ENCODE measurements at places on chromosomes 5 and 9. TPM values are rescaled to one million over a fixed set of nuclear protein-coding genes. Genes with fewer than 3 reads are reported as not detected.
A peak's percentile ranks its signal among the peaks of the same experiment; 100 is the strongest.

C5orf58 gene
- total RNA-seq, result not detected

GRCh38 chr9:119763260-119763659 lies 394.0 kb upstream of the BRINP1 start:
- H3K4me1 ChIP-seq, result no peaks in the 10 kb centered on the region
- no peak for DNase-seq
- H3K27me3 ChIP-seq, result no peaks in the 10 kb centered on the region
- no peak overlapping the region for H3K27ac ChIP-seq
- H3K36me3 ChIP-seq, result no peaks in the 10 kb centered on the region

ZBTB5 gene
- 13.3 TPM for total RNA-seq

GRCh38 chr9:130110166-130110565 lies 56.5 kb downstream of the GPR107 start:
- no peak for DNase-seq
- H3K4me3 ChIP-seq, result no peak overlapping the region
- peaks cover 22% of the 10 kb centered on the region for H3K36me3 ChIP-seq
- H3K27ac ChIP-seq, result no peak overlapping the region
- H3K27me3 ChIP-seq, result no peaks in the 10 kb centered on the region
- peaks cover 17% of the 10 kb centered on the region for H3K4me1 ChIP-seq

AQP7 gene
- not detected for total RNA-seq

DNA sequence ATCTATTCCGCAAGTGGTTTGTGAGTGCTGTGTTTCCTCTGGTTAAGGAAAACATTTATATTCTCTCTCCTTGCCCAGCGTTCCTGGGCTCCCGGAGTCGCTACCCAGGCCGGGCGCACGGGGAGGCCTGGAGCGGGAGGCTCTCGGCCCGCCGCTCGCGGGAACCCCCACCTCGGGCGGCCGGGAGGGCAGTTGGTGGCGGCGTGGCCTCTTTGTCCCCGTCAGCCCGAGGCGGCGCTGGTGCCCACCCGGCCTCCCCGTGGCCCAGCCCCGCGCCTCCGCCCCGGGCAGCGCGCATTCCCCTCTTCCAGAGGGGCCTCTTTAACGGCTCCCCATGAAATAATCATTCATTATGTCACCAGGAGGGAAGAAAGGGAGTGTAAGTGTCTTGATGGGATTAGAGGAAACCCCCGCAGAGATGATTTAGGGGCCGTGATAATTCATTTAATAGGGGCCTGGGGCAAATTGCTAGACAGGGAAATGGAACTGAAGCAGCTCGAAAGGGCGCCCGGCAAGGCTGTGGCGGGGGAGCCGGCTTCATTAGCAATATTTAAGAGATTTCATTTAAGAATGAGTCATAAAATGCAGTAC lies 181.9 kb upstream of the TBCA start:
- H3K27ac ChIP-seq, result no peak overlapping the region
- H3K4me3 ChIP-seq, result no peak overlapping the region
- peaks cover 50% of the 10 kb centered on the region for H3K27me3 ChIP-seq
- no peak for DNase-seq
- H3K36me3 ChIP-seq, result no peaks in the 10 kb centered on the region

DNA sequence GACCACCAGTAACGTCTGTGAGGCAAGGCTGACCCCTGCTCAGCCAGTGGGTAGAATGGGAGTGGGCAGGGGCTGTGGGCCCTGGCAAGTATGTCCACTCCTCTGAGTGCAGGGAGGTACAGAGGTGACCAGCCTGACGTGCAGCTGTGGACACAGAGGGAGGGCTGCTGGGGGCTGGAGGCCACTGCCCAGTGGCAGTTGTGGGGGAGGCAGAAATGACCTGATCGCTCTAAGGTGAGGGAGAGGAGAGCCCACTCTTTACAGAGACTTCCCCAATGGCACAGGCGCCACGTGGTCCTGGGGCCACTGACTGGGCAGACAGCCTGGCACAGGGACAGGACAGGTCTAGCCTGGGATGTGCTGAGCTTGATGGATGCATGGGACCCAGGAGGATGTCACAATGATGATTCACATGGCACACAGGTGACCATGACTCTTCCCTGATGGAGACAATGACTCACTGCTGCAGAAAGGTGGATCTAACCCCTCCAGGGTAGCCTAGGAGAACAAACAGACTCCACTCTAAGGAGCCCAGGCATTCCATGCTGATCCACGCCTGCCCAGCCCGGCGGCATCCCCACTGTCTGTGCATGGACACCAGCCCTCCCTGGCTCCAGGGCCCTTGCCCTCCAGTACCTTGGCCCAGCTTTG lies 7.7 kb downstream of the LPCAT1 start:
- H3K4me1 ChIP-seq, result peaks cover 17% of the 10 kb centered on the region
- no peaks in the 10 kb centered on the region for H3K36me3 ChIP-seq
- no peaks in the 10 kb centered on the region for H3K27me3 ChIP-seq
- peak; percentile 15 for DNase-seq

- DNase-seq, result peak; percentile 87
- peak within 1 kb of the TSS; percentile 73 for H3K27ac ChIP-seq
- H3K36me3 ChIP-seq, result peaks cover 2% of the 10 kb centered on the region
- peaks cover 40% of the 10 kb centered on the region for H3K4me1 ChIP-seq
- peaks cover 33% of the 10 kb centered on the region for H3K27me3 ChIP-seq
Observed at GRCh38 chr5:178113141-178113787, at the start of gene N4BP3. Gene N4BP3 (plus strand): TSS chr5:178113532. CDS start chr5:178119584, 6,052 bp downstream.

ANXA2R gene
- 39.2 TPM for total RNA-seq

DNA sequence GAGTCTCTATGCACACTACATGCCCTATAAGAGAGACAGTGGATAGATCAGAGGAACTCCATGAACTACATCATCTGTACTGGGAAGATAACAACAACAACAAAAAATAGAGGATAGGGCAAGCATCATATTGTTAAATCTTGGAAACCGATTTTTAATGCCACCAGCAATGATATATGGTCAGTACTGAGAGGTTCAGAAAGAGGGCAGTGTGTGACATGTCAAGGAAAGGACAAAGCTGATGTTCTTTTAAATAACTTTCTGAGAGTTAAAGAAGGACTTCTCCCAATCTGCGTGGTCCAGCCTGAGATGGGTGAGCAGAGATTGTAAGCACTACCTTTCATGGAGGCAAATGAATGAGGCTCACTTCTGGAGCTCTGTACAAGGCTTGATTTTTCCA lies 62.0 kb upstream of the PHF24 start:
- no peaks in the 10 kb centered on the region for H3K36me3 ChIP-seq
- no peak overlapping the region for H3K4me3 ChIP-seq
- H3K27me3 ChIP-seq, result peaks cover 60% of the 10 kb centered on the region
- no peak overlapping the region for H3K27ac ChIP-seq

ANKRD20A1 gene
- total RNA-seq, result not detected

DNA sequence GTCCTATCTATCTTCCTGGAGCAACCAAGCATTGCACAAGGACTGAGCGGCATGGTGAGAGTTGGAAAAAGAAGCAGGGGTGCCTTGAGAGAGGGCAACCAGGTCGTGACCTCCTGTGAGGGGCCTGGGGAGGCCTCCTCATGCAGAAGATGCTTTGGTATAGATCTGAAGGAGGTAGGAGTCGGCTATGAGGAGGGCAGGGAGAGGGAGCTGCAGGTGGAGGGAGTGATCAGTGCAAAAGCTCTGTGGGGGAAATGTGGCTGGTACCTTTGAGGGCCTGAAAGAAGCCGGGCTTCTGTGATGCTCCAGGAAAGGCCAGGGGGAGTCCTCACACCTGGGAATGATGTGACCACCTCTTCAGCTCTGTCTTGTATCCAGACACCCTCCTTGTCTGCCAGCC lies 3.6 kb upstream of the SLC25A48 start:
- no peaks in the 10 kb centered on the region for H3K36me3 ChIP-seq
- no peak for DNase-seq
- peaks cover 15% of the 10 kb centered on the region for H3K27me3 ChIP-seq
- no peak overlapping the region for H3K4me3 ChIP-seq
- H3K4me1 ChIP-seq, result peaks cover 2% of the 10 kb centered on the region

PCDHGA4 gene
- 0.25 TPM for total RNA-seq

- H3K4me1 ChIP-seq, result peaks cover 3% of the 10 kb centered on the region
- peaks cover 30% of the 10 kb centered on the region for H3K27me3 ChIP-seq
- H3K36me3 ChIP-seq, result no peaks in the 10 kb centered on the region
- H3K27ac ChIP-seq, result no peak overlapping the region
Observed at GRCh38 chr5:146052780-146053179, 52.6 kb downstream of the PLAC8L1 start.

SPINK5 gene
- not detected for total RNA-seq

TLE1 gene
- 0.91 TPM for total RNA-seq

DNA sequence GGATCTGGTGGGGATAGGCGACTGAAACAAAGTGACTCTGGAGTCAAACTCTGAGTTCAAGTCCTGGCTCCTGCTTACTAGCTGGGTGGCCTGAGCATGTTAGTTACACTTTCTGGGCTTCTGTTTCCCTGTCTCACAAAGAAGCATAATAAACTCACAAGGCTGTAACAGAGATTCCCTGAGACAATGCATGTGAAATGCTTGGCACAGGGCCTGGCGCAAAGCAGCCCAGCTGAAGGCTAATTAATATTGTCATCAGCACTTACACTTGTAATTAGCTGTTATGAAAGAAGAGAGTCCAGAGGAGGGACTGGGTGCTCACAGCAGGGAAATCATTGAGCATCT lies 64.1 kb upstream of the SPOCK1 start:
- peaks cover 13% of the 10 kb centered on the region for H3K4me1 ChIP-seq
- no peak overlapping the region for H3K4me3 ChIP-seq
- H3K27me3 ChIP-seq, result peaks cover 16% of the 10 kb centered on the region
- H3K27ac ChIP-seq, result peak overlapping the region; percentile 30

RNF183 gene
- 0.37 TPM for total RNA-seq

Measured in activated naive CD8-positive, alpha-beta T cell treated with anti-CD3 and anti-CD28 coated beads, Interleukin-2, amount 10 ng/mL, durations not matched to agents 7 days and 5 days (primary cell).